T1000 (cell line): ENCODE measurements at places on chromosomes 1 and 21.
A peak's percentile ranks its signal among the peaks of the same experiment; 100 is the strongest.

- DNase-seq, result no peak
These were observed 838 bp upstream of the GRIK3 start for GRCh38 chr1:37035014-37035691.

DNA sequence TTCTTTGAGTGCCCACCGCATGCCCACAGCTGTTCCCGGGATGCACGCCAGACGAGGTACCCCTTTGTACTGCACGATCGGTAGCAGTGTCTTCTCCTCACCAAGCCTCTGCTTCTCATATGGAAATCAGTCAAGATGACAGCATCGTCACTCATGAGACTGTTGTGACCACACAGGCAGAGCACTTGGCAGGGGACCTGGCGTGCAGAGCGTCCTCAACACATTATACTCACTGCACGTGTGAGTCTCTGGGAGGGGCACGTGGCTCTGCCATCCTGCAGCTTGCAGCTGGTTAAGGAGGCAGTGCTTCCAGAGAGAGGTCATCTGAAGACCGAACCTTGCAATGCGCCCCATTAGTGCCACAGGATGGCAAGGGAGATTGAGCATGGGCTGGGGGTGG is 266.8 kb downstream of the NPHP4 start:
- DNase-seq, result no peak

GRCh38 chr1:152189657-152190442 is 30.8 kb upstream of the RPTN start:
- DNase-seq, result no peak

DNA sequence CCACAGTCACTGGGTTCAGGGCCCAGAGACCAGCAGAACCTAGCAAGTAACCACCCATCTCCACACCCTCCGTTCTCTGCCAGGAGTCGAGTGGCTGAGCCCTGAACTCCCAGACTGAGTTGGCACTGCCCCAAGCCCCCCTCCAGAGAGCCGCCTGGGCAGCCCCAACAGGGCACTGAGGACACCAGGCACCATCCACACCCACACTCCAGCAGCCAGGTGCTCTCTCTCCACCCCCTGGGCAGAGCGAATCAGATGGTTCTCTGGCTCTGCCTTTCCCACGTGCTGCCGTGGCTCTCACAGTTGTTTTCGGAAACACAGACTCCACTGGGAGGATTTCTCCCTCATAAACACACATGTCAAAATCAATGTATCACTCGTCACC is 13.6 kb downstream of the WDR4 start:
- no peak for DNase-seq

DNA sequence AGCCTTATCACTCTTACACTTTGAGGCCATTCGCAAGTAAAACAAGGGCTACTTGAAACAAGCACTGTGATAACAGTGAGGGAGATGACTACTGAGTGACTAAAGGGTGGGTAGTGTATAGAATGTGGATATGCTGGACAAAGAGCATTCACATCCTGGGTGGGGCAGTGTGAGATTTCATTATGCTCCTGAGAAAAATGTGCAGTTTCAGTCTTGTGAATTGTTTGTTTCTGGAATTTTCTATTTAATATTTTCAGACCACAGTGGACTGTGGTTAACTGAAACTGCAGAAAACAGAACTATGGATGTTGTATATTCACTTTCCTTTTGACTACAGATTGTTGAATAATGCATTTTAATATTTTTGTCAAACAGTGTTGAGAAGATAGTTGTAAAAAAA is 25.1 kb upstream of the B3GALT2 start:
- DNase-seq, result no peak

GRCh38 chr1:228972576-228972975 is 237.3 kb downstream of the RHOU start:
- no peak for DNase-seq

DNA sequence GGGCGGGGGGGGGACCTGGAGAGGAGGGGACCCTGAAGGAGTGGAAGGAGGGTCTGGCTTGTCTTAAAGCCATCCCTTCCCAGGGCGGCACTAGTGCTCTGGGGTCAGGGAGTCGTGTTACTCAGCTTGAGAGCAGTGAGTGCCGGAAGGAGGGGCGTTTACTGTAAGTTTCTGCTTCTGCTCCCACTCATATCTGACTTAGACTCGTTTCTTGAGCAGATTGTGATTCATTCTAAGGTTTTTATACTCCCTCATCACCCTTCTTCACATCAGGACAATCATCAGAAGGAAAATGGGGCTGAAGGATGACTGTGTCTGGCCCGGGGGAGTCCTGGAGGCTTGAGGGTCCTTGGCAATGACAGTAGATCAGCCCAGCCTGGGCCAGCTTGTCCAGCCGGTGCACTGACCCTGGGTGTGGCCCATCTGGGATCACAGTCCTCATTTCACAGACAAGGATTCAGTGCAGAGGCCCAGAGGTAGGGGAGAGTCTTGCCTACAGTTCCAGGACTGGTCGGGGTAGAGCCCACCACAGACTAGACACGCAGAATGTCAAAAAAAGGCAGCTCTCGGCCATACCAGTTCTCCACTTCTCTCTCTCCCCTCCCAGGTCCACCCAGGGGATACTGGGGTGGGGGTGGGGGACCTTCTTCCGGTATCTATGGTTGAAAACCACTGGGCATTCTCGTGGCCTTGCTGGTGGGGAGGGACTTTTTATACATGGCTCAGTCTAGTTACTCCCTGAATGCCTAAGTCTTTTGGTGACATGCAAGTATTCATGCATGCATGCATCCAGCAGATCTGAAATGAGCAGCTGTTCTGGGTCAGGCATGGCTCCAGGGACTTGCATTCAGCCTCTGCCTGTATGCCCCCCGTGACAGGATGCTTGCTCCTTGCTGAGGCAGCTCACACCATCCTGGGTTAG is 5.1 kb downstream of the TNFRSF8 start:
- no peak for DNase-seq

DNA sequence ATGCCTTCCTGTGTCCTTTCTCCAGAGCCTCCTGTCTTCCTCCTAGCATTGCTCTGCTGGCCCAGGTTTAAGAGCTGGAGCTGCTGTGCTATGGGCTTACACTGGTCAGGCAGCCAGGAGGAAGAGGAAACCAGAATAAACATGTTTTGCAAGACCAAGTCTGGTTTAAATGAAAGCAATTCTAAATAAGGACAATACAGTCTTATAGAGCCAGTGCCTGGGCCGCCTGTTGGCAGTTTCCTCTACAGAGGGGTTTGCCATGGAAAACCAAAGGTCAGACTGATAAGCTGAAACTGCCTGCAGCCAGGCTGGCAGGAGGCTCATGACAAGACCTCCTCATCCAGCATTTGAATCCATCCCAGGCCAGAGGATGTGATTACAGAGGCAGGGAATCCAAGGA is 92.9 kb upstream of the FGGY start:
- DNase-seq, result no peak

DNA sequence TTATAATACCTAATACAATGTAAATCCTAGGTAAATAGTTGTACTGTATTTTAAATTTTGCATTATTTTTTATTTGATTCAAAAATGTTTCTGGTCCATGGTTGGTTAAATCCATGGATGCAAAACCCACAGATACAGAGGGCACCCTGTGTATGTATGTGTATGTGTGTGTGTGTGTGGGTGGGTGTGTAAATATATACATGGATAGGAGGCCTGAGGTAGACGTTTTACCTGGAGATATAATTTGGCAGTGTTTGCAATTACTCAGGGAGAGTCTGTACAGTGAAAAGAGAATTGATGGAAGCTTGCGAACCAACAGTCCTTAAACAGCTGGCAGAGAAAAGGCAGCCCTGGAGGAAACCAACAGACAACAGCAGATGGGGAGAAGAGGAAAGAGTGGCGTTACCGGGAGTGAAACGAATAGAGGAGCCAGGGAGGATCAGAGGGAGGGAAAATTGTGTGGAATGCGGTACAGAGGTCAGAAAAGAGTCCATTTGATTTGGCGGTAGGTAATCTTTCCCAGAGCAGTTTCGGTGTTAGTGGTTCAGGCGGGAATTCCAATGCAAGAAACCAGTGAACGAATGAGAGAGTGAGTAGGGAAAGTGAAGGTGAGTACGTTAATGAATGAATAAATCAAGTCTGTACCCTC is 47.9 kb upstream of the NBL1 start:
- DNase-seq, result no peak

DNA sequence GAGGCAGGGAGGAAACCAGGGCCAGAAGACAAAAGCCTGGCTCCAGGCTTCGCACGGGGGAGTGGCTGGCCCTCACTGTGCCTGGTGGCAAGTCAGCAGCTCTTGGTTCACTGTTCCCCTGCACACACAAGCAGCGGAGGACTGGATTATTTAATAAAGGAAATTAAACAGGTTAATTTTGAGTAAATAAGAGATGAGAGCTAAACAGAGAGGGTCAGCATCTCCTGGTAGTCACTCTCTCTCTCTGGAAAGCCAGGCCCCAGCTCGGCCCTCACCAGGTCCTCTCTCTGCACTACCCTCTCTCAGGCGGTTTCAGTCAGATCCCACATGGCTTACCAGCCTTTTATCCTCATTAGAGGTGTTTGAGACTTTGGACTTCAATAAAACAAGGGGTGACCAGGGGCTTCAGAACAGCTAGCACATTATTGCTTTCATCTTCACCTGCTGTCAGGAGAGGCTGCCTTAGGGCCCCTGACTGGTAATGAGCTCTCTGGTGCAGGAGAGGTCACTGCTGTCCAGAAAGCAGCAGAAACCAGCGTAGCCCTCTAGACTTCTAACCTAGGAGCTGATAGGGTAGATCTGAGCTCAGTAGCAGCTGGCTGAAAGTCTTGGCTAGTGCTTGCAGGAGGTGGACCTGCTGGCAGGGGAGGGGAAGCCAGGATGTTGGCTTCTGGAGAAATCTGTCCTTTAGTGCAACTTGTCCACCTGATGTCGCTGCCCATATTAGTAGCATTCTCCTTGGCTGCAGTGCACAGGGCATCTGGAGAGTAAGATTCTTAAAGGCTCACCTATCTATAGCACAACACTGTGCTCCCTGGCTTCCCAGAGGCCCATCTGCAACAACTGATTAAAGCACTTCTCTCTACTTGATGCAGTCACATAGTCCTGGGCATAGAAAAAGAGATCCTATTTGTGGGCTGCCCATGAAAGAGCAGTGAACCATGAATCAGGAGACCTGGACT is 45.9 kb downstream of the SYT6 start:
- DNase-seq, result no peak

DNA sequence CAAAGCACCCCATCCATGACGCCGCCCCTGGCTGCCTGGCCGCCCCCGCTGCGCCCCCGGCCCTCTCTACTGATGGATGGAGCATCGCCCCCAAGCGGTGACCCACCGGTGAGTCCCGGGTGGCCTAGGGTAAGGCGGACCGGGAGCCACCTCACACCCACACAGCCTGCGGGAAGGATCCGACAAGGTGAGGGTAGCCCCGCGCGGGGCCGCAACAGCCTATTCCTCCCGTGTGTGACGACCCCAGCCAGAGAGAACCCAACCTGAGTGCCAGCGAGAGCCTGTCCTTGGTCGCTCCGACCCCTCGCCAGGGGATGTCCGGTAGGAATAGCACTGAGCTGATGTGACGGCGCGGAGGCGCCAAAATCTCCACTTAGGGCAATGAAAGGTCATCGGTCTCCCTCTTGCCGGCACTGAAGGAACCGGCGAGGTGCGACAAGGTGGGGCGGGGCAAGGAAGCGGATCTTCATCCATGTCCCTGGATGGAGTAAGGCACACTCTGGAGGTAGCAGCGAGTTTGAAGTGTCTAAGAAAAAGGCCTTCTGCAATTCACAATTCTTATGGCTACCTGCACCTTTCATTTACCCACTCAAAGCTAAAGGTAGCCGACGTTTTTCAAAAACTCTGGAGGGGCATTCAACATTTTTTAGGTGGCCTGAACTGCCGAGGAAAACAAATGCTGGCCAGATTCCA is 19.7 kb upstream of the CHIA start:
- DNase-seq, result no peak

DNA sequence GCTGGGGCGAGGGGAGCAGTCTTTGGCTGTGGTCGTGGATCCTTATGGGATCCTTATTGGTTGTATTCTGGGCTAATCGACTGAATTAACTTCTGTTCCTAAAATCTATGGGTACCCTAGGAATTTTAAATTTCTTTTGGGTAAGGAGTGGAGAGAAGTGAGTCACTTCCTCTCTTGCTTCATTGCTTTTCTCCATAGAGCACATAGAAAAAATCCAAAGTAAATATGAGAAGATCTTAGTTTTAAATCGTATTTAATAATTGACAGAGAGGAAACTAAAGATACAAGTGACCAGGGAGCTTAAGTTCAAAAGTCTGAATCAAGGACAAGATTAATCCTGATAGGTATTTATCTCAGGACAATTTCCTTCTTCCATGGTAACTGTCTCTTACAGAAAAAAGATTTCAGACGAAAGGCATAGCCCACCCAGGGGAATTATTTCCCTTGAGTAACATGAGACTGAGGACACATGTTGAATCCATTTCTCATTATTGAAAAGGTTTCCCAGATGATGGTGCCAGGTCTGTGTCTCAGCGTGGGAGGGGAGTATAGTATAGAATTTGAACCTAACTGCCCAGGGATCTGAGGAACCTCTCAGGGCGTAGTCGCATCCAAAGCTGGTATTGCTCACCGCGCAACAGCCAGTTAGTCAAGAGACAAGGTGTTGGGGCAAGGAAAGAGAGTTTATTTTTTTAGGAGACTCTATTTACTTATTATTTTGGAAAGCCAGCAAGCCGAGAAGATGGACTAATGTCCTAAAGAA is 28.7 kb upstream of the FASLG start:
- no peak for DNase-seq

GRCh38 chr1:167720965-167721616 is 691 bp upstream of the MPZL1 start:
- DNase-seq, result peak; percentile 6

DNA sequence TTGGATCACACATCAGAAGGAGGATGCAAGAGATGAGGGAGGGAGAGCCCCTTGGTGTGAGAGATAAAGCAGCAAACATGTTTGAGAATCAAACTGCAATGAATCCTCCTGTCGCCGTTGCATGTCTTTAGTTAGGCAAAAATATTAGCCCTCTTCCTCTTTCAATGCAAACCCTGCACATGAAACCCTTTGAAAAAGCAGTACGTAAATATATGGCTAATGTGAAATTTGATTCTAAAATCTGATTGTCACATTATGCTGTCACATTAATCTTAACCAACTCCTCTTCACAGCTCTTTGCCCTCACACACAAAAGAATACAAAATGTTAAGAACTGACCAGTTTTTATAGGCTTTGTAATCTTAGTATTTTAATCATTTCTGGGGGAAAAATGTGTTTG is 63.4 kb downstream of the WDR64 start:
- no peak for DNase-seq

DNA sequence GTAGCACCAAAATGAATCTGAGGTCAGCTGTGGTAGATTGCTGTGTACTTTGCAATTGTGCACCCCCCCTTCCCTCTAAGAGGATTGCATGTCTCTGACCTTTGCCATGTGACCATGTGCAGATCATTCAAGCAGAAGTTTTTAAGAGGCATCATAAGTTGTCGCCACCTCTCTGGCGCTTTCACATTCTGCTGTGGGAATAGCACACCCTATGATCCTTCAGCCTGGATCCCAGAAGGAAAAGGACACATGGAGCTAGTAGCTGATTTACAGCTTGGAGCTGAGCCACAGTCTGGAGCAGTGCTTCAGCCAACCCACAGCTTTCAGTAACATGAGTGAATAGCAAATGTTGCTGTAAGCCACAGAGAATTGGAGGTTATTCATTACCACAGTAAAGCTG is 158.5 kb downstream of the TSEN15 start:
- no peak for DNase-seq

GRCh38 chr1:4273747-4274146 is 373.7 kb upstream of the C1orf174 start:
- no peak for DNase-seq
